ENCODE measurements at places on chromosomes 13 and 19.

DNA sequence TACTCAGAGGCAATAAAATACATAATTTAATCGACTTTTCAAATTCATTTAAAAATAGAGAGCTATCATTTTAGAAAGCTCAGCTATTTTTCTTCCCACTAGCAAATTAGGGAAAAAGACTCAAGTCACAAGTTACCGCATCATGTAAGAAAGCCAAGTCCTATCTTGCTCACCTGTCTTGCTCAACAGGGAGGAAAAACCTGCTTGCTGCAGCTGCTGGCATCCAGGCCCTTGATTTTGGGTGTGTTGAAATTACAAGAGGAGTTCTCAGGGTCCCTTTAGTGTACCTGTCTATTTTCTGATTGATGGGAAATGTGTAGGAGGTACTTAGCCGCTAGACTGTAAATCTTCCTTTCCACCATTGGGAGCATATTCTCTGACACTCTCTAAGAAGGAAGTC lies 22.2 kb downstream of the SLC10A2 start:
- DNase-seq = no peak

GRCh38 chr13:110835721-110836604 lies 78.9 kb downstream of the ANKRD10 start:
- no peak for DNase-seq

DNA sequence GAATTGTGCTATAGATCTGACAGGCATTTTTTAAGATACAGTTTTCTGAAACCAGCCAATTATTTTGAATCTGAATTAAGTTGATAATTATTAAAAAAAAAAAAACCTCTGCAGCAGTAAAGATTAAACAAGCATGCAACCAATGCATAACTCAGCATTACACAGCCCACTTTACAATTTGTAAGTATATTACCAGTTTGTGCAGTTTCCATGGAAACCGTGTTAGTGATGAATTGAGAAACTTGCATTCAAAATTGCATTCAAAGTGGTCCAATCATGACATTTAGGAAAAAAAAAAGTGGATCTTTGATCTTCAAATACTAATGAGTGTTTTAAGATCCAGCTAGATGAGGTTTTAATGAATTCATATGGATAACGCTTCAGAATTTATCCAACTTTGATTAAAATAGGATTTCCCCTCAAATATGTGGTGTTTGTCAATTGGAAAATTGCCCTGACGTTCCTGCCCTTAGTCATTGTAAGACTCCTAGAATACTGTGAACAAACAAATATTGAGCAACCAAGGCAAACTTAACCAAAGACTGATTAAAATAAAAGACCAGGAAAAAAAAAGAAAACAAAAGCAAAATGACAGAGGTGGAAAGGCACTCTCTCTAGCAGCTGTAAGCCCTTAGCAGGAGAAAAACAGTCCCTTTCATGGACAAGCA lies 314.8 kb upstream of the MAB21L1 start:
- no peak for DNase-seq

GRCh38 chr19:5002143-5002542 lies 33.2 kb downstream of the KDM4B start:
- no peak for DNase-seq

DNA sequence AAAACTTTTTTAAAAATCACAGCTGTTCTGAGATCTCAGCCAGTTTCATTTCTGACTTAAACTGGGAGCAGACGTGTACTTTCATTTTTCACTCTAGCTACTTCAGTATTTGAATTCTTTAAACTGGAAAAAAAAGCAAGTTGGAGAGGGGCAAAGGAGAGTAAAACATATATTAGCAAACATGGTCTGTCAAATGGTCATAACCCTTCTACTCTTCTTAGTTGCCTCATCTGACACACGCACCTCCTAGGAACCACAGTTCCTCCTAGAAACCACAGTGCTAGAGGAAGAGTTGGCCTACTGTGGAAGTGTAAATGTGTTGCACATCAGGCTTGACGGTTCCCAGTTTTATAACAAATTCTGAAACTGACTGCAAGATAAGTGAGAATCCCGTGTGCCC lies 47.2 kb downstream of the TM9SF2 start:
- no peak for DNase-seq

GRCh38 chr19:52297601-52298364 lies 814 bp downstream of the ZNF480 start:
- no peak for DNase-seq

DNA sequence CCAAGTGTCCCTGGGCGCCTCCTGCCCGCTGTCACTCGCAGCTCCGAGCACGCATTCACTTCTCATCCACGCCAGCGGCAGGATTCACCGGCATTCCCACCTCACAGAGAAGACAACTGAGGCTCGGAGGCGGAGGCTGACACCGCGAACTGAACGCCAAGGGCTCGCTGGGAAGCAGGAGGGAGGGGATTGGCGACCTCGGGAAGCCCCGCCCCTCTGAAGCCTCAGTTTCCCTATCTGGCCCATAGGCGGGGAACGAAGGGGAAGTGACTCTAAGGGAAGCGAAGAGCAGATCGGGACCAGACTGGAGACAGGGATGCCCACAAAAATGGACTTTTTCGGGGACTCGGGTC lies 256 bp downstream of the MICOS13 start:
- no peak for DNase-seq

DNA sequence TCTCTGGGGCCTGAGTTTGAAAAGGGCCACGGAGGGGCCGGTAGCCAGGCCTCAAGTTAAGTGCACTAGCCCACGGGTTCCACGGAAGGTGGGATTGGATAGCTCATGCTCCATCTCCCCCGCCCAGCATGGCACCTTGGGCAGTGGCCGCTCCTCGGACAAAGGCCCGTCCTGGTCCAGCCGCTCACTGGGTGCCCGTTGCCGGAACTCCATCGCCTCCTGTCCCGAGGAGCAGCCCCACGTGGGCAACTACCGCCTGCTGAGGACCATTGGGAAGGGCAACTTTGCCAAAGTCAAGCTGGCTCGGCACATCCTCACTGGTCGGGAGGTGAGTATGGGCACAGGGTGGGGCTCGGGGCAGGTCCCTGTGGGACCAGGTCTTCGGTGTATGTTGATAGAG lies 7.8 kb downstream of the MARK4 start:
- no peak for DNase-seq

DNA sequence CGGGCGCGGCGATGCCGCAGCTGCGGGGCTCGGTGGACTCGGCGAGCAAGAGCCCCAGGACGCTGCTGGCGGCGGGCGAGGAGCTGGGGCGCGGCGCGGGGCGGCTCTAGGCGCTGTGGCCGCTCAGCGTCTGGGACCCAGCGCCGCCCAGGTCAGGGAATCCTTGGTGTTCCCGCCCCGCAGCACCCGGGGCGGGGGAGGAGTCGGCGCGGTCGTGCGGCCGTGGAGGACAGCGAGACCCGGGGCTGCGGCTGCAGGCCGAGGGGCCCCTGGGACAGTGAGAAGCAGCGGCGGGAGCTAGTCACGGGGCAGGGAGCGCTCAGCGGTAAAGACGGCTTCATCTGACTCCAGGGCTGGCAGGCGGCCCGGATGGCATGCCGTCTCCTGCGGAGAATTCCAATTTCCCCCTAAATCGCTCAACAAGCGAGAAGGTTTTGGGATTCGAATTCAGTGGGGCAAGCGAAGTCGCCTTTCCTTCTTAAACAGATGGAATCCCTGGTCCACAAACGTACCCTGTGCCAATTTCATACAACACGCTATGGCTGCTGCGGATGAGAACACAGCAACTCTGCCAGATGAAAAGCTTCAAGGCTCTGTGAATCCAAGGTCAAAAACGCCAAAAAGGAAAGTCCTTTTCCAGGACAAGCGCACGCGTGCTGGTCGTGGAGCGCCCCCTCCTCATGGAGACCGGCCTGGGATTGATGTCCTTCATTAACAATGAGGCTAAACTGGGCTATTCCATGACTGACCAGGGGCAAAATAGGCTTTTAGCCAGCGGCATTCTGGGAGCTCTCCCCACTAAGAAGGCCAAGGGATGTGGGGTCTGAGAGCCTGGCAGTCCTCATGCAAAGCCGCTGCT lies 4.2 kb upstream of the ZSCAN4 start:
- DNase-seq = no peak

- DNase-seq = no peak
Measured at GRCh38 chr19:17309965-17310461, 650 bp downstream of the DDA1 start.

DNA sequence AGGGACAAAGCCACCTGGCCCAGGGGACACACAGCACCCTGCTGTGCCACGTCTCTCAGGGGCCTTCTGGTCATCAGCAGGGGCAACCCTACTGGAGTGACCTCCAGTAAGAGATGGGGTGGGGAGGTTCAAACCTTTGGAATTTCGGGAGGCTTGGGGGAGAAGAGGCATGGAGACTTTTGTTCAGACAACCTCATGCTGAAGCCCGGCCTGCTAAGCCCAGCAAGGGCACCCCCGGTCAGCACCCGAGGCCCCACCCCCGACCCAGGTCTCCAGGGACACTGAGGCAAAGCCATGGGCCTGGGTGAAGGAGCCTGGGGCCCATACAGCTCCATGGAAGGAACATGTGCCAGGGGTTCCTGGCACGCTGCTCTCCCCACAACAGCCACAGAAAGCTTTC lies 23.3 kb downstream of the ZNF787 start:
- no peak for DNase-seq

DNA sequence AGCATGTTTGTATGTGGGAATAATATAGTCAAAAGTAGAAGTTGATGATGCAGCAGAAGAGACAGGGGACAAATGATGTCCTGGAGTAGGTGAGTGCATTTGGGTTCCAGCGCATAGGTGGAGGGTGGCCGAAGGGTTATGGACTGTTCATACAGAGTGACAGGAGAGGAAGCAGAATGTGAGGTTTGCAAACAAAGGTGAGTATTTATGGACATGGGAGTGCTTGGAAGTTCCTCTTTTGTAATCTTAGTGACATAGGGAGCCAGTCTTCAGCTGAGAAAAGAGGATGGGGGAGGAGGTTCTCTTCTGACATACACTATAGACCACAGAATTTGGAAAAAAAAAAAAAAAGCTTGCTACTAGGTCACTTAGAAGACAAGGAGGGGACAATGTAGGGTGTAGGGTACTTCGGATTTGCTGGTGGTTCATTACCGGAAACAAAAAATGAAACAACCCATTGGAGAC lies 331.6 kb downstream of the DLEU7 start:
- no peak for DNase-seq

- DNase-seq = no peak
Measured at GRCh38 chr13:27375686-27376326, 48.6 kb upstream of the GTF3A start.

GRCh38 chr13:65336087-65336749 lies 1893.9 kb downstream of the PCDH9 start:
- DNase-seq = no peak

GRCh38 chr19:16496613-16496983 lies 404 bp downstream of the C19orf44 start:
- DNase-seq = no peak

DNA sequence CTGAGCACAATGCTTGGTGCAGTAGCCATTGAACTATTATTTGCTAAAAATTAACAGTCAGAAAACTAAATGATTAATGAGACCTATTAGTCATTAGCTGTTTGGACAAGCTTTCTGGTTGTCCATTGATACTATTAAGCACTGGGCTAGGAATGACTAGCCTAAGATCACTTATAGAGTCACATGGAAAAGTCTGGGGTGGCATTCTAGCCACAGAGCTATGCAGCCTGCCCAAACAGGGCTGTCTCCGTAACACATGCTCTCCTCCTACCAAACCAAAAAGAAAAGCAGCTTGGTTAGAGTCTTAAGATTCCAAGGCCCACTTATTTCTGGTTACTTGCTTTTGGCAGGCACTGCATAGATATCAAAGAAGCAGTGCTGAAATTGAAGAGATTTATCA lies 193.5 kb upstream of the NBEA start:
- no peak for DNase-seq

DNA sequence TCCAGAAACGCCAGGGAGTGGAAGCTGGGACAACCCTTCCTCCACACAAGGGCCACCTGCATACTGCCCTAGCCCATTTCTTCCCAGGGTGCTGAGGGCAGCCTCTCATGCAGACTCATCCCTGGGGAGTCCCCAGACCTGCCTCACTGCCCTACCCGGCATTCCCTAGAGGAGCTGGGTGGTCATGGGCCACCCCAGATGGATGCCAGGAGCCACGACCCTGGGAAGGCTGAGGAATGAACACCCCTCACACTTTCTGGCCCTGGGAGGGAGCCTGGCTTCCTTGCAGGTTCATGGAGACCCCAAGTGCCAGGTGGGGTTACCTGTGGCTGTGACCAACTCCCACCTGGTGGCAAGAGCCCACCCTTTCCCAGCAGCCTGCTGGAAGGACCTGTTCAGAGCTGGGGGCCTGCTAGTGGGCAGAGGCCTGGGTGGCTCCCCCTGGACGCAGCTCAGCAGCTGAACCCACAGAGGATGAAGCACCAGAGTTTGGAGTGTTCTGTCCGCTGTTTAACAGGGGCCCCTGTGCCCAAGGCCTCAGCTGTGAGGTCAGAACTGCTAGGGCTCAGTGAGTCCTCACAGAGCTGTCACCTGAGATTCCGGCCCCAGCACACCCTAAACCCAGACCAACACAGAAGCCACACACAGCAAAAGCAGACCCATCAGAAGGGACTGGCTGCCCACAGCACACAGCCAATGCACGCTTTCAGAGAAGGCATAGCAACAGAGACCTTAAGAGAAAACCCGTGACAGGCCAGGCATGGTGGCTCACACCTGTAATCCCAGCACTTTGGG lies 6.6 kb downstream of the ACP4 start:
- no peak for DNase-seq

GRCh38 chr19:17078036-17078919 lies 2.7 kb downstream of the MYO9B start:
- no peak for DNase-seq

GRCh38 chr19:40383668-40384248 lies 6.2 kb downstream of the HIPK4 start:
- no peak for DNase-seq

GRCh38 chr13:99982036-99982730 lies 599 bp downstream of the ZIC2 start:
- DNase-seq = no peak

DNA sequence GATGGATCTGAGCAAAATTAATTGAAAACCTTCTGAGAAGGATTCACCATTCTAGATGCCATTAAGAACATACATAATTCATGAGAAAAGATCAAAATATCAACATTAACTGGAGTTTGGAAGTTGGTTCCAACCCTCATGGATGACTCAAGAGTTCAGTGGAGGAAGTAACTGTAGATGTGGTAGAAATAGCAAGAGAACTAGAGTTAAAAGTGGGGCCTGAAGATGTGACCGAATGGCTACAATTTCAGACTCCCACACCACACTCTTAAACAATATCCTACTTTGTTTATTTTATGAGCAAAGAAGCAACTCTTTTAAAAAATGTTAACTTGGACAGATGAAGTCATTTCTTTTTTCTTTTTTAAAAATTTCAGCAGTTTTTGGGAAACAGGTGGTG lies 354.3 kb downstream of the KLF12 start:
- DNase-seq = no peak

DNA sequence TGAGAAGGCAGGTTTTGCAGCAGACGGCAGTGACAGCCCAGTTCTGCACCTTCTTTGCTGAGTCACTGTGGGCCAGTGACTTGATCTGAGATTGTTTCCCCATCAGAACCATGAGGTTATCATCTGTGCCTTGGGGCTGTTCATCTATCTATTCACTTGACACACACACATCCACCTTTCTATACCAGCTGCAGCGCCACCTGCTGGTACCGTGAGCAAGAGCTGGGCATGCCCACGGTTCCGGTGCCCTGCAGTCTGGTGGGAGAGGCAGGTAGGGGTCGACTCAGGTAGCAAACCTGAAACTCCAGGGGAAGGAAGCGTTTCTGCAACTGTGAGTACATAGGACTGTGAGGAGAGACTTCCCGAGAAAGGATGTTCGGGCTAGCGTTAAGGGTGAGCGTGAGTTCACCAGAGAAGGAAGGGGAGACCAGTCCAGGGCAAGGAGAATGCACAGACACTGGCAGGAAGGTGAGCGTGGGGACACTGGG lies 7.5 kb upstream of the LIN7B start:
- no peak for DNase-seq
